ENCODE measurements at places on chromosomes 3 and 15. TPM values are rescaled to one million over a fixed set of nuclear protein-coding genes. Genes with fewer than 3 reads are reported as not detected.

DNA sequence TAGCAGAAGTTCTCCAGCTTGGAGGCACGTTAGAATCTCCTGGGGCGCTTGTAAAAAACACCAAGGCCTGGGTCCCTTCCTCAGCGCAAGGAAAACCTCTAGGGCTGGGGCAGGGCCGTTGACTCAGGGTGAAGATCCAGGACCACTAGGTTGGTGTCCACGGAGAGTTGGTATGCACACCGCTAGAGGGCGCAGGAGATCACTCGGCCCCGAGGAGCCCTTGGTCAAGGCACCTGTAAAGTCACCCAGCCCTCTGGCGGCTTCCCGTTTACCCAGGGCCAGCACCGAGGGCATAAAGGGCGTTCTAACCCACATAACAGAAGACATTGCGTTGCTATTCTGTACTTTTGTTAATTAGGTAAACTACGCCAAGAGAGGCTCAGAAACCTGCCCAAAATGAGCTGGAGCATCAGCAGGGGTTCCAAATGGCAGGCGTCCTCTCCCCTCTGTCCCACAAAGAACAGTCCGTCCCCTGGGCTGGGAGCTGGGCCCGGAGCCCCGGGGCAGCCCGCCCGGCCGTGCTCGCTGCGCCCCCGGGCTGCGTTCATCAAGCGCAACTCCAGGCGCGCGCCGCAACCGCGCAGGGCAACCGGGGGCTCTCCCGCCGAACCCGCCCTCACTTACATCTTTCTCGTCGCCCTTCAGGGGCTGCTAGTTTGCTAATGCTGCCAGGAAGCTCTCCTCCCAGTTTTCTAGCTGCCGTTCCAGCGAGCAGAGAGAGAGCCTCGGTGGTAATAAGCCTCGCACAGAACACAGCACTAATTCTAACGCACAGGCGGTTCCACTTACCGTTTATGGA, 332.1 kb downstream of the ARRDC4 start:
- peak; percentile 81 for DNase-seq

GRCh38 chr15:77224352-77224751, 153.4 kb upstream of the TSPAN3 start:
- DNase-seq, result no peak

DNA sequence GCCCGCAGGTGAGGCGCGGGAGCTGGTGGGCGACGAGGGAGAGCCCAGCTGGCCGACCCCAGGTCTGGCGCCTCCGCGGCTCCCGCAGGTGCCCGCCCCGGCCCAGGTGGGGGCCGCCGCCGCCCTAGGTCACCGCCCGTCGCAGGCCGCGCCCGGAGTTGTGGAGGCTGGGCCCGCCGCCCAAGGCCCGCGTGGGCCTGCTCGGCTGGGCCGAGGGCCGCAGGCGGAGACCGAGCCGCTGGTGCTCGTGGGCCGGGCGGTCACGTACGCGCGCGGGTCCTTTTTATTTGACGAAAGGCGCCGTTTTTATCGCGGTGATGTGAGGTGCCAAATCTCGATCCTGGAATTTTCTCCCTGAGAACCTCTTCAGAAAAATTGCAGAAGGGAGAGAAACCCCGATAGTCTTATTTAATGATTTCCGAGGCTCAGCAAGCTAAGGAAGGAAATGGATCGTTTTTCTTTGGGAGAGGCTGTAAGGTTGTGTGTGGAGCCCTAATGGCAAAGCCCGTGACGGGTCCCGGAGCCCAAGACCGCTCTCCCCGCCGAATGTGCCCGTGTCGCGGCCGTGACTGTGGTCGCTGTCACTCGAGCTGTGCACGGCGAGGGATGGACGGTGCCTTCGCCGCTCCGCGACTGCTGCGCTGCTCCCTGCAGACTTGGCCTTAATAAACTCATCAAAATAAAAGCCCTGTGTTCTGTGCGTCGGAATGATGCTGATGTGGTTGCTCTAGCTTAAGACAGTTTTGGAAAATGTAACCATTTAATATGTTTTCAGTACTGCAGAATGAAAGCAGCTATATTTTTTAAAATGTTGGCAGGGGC, 612 bp downstream of the APPL1 start:
- DNase-seq, result peak; percentile 38

DNA sequence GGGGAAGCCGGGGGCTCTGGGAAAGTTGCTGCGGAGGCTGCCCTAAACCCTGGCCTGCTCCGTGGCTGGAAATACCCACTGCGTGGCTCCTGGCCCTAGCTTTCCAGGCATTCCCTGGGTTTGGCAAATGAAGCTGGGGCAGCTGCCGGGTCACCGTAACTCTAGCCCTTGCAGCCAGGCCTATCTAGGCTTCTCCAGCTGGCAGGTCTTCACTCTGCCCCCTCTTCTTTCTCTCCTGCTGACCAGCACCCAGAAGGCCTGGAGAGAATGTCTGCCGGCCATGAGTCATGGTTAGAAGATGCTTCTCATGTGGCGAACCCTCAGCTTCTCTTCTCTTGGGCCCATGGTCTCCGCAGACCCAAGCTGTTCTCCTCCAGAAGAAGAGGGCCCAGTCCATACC, 5.6 kb upstream of the DLL4 start:
- no peak for DNase-seq

DNA sequence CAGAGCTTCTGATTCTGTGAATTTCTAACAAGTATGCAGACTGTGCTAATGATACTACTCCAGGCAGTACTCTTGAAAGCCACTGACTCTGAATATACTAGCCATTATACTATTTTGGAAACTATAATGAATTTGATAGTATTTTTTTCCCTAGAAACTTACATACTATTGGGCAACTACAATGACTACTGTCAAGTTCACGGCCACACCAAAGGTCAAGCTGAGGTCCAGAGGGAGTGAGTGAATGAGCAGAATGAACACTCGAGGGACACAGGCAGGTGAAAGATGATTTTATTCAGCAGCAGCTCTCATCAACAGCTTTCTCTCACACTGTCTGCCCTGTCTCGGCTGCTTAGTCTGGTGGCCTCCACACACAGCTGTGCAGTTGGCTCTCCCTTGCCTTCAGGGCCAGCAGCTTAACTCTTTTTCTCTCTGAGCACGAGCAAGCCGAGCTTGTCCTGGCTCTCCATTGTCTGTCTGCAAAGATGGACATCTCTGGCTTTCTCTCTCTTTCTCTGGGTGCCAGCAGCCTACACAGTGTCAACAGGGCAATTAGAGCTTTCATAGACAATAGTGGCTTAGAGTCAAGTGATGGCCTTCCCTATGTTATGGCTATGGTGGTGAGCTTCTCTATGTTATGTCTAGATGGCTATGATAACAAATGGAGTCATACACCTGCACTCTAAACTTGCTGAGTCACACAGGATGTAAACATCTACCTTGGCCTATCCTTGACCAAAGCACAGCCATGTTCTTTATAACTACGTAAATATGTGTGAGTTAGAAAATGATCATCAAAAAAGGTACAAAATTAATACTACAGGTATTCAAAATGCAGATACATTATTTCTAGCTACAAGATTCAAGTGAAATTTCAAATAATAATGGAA, 362.4 kb downstream of the CGGBP1 start:
- DNase-seq, result no peak

DNA sequence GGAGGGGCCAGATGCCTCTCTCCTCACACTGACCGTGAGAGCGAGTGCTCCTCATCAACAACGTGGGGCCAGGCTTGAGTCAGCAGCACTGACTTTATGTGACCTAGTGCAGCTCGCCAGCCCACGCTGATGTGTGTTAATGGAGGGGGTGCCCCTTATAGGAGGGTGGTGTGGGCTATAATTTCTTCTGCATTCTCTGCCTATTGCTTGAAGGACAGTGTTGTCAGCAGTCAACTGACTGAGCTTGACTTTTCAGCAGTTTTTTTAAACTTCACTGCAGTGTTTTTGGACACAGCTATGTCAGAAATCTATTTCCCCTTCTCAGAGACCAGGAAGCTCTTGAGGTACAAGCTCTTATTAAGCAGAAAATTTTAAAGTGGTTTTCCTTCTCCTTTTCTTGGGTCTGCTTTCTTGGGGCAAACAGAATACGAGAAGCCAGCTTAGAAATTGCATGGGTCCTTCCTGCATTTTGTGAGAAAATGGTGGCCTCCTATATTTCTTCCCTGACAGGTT, 304.8 kb upstream of the CTDSPL start:
- DNase-seq, result no peak

GRCh38 chr15:78071383-78071782, 6.1 kb downstream of the TBC1D2B start:
- no peak for DNase-seq

- no peak for DNase-seq
These were observed 30.4 kb downstream of the SKIL start for GRCh38 chr3:170387950-170388349.

DNA sequence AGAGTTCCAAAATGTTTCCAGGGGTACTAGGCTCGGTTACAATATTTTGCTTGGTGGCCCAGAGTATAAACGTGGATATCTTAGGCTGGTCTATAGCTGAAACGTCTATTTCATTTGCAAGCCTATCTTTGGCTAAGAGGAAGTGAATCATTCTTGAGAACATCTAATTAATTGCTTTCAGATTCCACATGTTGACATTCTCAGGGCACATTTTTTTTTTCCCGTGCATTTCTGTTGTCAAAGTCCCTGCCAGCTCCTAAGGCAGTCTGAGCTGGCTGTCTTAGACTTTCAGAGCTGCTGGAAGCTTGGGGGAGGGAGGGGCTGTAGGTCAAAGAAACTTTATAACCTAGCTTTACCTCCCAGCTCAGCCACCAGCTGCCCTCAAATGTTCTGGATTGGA, 23.2 kb upstream of the LAMP3 start:
- DNase-seq, result no peak

DNA sequence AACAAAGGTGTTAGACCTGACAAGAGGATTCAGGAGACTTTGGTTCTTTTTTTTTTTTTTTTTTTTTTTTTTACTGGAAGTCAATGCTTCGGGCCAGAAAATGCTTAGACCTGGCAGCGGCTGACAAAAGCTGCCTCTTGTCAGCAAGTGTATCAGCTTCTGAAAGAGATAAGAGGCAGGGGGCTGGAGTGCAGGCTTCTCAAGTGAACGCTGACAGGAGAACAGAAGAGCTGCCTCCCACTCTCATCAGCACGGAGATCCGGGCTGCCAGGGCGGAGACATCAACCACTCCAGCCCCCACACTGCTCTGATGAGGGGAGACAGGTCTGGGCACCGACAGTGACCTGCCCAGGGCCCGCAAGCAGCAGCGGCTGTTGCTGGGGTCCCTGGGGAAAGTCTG, 9.4 kb upstream of the SCN5A start:
- DNase-seq, result no peak

- DNase-seq, result no peak
These were observed 98.2 kb downstream of the MYH15 start for GRCh38 chr3:108412121-108412750.

DNA sequence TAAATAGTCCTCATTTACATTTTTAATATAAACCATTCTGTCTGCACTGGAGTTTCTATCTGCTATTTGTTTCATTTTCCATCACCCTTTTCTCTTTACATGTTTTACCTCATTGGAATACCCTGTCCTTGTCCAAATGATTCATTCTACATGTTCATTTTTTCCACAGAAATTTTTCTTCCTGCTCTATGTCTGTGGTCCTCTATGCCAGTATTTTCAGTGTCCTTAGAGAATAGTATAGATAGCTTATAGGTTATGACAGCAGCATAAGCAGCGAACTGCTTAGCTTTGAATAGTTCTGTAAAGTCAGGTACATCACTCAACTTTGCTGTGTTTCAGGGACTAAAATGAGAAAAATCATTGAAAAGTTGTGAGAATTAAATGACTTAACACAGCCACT, 742.3 kb upstream of the CBLB start:
- no peak for DNase-seq

- no peak for DNase-seq
These were observed 48.8 kb downstream of the NSMCE3 start for GRCh38 chr15:29220852-29221251.

DNA sequence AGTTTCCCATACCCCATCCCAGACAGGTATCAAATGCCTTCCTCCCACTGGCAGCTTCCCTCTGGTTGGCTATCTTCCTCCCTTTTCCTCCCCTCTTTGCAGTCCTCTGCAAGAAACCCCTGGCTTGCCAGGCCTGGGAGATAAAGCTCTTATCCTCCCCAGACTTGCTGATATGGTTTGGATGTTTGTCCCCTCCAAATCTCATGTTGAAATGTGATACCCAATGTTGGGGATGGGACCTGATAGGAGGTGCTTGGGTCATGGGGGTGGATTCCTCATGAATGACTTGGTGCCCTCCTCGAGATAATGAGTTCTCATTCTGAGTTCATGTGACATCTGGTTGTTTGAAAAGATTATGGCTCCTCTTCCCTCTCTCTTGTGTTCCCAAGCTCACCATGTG, 32.2 kb upstream of the SNRK start:
- DNase-seq, result no peak

DNA sequence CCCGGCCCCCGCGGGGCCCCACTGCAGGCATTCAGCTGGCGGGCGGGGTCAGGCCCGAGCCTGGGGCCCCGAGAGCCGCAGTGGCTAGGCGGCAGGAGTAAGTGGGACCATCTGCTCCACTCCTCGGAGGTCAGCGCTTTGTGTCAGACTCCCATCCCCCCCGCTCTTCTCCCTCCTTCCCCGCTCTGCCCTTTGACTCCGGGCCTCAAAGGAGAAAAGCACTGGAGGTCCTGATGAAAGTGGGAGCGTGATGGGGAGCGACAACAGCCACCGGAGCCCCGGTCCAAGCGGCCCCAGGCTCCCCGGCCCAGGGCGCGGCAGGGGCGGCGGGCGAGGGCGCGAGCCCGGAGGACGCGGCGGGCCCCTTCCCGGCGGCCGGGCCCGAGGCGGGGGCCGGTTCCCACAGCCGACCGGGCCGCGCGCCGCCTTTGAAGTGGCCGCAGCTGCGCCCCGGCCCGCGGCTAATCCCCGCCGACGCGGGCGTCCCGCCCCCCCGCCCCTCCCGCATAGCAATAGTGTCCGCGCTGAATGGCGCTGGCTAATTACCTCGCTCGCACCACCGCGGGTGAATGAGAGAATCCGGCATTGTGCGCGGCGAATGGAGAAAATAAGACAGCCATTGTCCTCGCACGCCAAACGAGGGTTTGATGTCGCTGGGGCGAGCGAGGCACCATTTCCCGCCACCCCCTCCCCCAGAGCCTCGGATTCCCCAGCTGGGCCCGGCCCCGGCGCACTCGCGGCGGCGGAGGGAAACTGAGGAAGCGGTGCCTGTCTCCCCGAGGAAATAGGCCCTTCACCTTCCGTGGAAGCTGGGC, 22.4 kb downstream of the IGDCC3 start:
- DNase-seq, result no peak

- DNase-seq, result no peak
These were observed 135.1 kb upstream of the UBP1 start for GRCh38 chr3:33575311-33575710.

- DNase-seq, result no peak
These were observed 46.8 kb downstream of the CA12 start for GRCh38 chr15:63334821-63335220.

DNA sequence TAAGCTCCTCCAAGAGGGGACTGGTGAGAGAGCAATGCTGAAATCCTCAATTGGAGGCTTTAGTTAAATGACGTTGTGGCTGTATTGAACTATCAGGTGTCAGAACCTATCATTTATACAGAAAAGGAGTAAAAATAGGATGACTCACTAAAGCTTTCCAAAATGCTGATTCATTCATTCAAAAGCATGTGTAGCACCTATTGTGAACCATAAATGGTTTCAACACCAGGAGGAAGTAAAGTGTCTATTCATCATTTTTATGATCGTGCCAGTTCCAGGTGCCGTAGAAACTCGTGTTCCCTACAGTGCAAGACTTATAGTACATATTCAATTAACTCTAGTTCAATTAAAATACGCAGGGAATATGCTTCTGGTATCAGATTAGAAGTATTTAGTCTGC, 66.5 kb upstream of the ARRDC4 start:
- no peak for DNase-seq

CTXN2 gene
- total RNA-seq, result 0.18 TPM

ZDHHC3 gene
- 135 TPM for total RNA-seq

ZDHHC19 gene
- total RNA-seq, result 0.82 TPM

GPR62 gene
- not detected for total RNA-seq

TARS3 gene
- total RNA-seq, result 8.2 TPM

ALDH1A3 gene
- 13.9 TPM for total RNA-seq

CEP70 gene
- total RNA-seq, result 12.3 TPM

SCG5 gene
- total RNA-seq, result 15.6 TPM

Data from endothelial cell (in vitro differentiated cells).